ENCODE measurements at places on chromosomes 1 and 21.

DNA sequence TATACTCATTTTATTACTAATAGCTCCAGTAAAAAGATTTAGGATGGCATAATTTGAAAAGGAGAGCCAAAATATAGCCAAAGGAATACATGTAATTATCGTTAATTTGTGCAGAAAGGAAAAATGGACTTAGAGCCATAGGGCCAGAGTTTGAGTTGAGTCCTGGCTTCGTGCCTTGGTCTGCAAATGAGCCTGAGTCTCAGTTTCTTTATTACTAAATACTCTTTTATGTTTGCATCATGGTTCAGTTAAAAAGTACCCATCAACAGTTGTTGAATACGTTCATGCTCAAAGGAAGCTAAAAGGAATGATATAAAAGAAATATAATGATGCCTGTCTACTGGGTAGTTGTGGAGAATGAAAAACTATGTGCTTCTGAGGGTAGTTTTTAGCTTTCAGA is 155.7 kb upstream of the FAM78B start:
- DNase-seq = no peak

DNA sequence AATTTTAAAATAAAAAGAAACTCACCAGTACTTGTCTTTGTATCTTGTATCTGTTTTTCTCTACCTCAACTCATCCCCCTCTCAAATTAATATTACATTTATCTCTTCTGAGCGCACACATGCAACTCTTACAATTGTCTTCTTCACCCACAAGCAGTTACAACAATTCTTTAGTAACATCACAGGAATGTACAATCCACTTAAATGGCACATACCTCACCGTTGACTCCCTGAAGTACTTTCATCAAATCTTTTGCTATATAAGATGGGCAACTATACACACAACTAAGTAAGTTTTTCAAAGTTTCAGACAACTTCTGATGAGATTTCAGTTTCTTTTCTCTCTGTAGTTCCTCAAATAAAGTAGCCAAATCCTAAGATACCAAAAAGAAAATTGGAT is 28.3 kb downstream of the HEATR1 start:
- DNase-seq = no peak

DNA sequence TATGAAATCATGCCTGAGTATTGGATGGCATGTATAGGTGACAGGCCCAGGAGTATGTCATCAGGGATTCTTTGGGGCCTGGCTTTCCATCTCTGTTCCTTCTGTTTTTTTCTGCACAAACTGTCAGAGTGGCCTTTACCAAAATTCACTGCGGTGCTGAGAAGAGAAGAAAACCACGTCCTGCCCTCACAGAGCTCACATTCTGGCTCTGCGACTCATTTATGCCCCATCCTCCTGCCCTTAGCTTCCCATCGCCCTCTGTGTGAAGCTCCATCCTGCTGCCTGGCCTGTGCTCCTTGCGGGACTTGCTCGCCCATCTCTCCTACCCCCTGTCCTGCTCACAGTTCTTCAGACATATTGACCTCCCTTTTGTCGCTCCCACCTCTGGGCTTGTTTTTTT is 73.4 kb downstream of the HUNK start:
- no peak for DNase-seq

DNA sequence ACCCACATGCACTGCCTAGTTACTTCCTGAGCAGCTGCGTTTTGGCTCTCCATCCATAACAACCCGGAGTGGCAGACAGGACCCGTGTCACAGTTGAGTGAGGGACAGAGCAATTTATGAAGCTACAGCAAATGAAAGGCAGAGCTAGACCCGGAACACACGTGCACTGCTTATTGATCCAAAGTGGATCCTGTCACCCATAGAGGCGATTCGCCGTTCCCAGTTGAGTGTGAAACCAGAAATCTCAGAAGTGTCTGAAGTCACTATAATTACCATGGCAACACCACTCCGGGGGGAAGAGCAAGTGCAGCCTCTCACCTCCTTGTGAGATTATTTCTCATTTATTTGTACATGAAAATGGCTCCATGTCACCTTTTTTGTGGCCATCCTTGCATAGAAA is 365.2 kb downstream of the DSCAM start:
- peak; percentile 42 for DNase-seq

DNA sequence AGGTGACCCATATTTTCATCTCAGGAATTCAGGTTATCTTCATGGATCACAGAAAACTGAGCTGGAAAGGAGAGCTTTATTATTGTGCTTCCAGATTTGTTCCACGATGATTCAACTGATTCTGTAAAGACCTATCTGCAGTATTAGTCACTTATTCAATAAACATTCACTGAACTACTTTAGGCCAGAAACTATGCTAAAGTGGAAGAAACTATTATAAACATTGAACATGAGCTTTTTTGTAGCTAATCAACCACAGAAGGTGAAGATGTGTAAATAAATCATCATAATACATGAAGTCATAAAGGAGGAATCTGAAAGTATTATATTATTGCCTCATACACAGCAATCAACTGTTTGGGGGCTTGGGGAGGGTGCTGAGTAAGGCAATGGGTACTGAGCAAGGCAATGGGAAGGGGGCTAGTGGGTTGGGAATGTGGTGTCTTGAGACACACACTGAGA is 30.6 kb upstream of the EXO1 start:
- DNase-seq = no peak

GRCh38 chr1:110209715-110210603 is at the start of gene KCNC4:
Gene KCNC4 (plus strand): TSS chr1:110210314. CDS start chr1:110211500, 1,186 bp downstream.
- DNase-seq = peak; percentile 96

GRCh38 chr1:64608005-64608650 is 136.7 kb upstream of the RAVER2 start:
- DNase-seq = no peak

GRCh38 chr1:78126506-78126905 is 80.7 kb downstream of the GIPC2 start:
- DNase-seq = no peak

GRCh38 chr1:174995121-174995520 is 4.6 kb upstream of the CACYBP start:
- no peak for DNase-seq

GRCh38 chr1:16969651-16970050 is 10.8 kb downstream of the MFAP2 start:
- DNase-seq = no peak

DNA sequence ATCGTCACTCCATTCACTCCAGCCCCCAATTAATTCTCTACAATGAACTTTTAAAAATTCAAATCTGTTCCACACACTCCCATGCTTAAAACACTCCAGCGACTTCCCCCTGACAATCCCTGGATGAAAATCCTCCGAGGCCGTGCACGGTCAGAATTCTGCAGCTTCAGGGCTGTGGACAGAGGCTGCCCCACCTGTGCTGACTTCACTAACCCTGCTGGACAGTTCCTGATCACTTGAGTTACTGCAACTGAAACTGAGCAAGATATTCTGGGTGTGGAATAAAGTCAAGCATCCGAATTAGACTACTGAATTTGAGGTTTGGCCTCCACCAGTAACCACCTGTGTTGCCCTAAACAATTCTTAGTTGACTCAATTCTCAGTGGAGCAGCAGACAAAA is 1.0 kb upstream of the JAK1 start:
- DNase-seq = no peak

- DNase-seq = no peak
Observed at GRCh38 chr1:21955501-21956281, 18.6 kb upstream of the HSPG2 start.

GRCh38 chr1:117757668-117758067 is 151.8 kb downstream of the TENT5C start:
- DNase-seq = no peak

GRCh38 chr1:27643600-27644368 is 8.8 kb upstream of the FGR start:
- no peak for DNase-seq
